Kidney epithelial cell (primary cell): ENCODE measurements at places on chromosomes 7 and 10. TPM values are rescaled to one million over a fixed set of nuclear protein-coding genes. Genes with fewer than 3 reads are reported as not detected.

DNA sequence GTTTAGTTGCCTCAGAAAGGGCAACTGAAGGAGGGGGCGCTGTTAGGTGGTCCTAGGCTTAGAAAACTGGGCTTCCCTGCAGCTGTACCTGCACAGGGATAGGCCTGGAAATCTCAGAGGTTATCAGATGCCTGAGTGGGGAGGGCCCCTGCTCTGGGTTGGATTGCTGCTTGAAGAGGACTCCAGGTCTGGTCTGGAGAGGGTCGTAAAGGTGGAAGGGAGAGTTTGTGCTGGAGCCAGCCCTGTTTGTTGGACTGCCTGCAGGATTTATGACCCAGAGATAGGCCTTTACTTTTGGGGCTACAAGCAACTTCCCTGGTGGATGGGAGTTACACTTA lies 765.9 kb downstream of the GRID1 start:
- no peak for DNase-seq

GRCh38 chr7:156162451-156162850 lies 350.2 kb upstream of the SHH start:
- DNase-seq, result no peak

The SEMA4G gene
- 4.7 and 7.2 TPM in 2 replicates for total RNA-seq

DNA sequence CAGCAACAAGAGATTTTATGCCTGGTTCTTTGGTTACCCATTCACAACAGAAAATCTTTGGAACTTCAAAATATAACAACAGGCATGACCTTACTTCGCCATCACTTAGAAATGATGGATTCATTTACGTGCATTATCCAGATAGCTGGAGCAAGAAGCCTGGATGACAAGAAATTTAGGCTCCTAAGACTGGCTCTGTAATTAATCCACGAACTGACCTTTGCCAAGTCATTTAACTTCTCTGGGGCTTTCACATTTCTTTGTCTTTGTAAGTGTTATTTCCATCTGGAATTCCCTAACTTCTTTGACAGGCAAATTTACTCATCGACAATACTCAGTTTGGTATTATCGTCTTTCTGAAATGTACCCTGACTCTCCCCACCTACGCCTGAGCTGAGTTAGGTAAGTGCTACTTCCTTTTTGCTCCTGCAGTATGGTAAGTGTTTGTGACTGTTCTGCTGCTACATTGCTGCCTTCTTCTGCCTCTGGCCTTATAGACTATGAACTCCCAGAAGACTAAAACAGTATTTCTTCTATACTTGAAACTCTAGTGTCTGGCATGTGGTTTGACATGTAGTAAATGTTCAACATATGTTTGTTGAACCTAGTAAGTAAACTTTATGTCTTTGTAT lies 5.5 kb upstream of the MDFIC start:
- DNase-seq, result no peak

GRCh38 chr7:6477318-6477660 lies 29.5 kb upstream of the DAGLB start:
- no peak for DNase-seq
